ENCODE measurements at places on chromosomes 4 and X.

DNA sequence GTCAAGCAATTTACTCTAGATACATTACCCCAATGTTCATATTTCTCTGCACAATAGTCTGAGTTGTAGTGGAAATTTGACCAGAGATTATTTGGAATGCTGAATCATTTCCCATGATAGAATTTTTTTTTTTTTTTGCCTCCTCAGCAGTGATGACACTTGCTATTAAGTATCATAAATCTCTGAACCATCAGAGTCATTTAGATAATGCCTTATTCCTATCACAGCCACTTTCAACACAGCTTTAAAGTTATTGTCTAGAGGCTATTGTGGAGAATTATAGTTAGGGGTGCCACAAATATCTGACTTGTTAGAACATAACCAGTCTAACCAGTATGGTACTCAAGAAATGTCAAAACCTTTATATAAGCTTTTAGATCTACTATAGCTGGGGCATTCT, 79.8 kb downstream of the LCORL start:
- no peak for DNase-seq

GRCh38 chrX:119694601-119695534, 1.9 kb upstream of the SEPTIN6 start:
- no peak for DNase-seq

GRCh38 chrX:51406688-51407519, 74.3 kb downstream of the NUDT10 start:
- DNase-seq: no peak

GRCh38 chr4:84632092-84632491, 49.2 kb downstream of the CDS1 start:
- no peak for DNase-seq

DNA sequence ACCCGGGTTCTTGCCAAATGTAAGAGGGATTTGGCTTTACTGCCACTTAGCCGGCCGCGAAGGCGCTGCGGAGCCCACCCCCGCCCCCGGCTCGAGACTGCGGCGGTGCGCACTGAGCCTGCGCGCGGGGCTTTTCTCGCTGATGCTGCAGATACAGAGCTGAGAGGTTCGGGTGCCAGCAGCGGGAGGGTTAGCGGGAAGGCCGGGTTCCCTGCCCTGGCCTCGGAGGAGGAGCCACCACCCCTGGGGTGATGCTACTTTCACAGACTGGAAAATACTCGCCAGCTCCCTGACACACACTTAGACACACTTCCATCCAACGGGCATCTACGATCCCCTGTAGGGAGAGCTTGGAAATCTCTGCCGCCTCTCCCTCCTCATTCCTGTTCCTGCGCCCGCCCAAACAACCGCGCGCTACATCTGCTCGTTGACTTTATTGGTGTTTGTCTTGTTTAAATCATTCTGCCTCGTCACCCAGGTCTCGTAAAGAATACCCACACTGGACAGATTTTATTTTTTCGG, 2.1 kb upstream of the PCDH7 start:
- no peak for DNase-seq

Data from stimulated activated CD8-positive, alpha-beta memory T cell treated with anti-CD3 and anti-CD28 coated beads, Interleukin-15, amount 100 ng/mL, for 4 hours (primary cell).